ENCODE measurements at places on chromosomes 6 and 20. TPM values are rescaled to one million over a fixed set of nuclear protein-coding genes. Genes with fewer than 3 reads are reported as not detected.

TNFRSF21 gene
- total RNA-seq = 23.2 TPM

SEMG1 gene
- not detected for total RNA-seq

SIRT5 gene
- 14.3 TPM for total RNA-seq

COL19A1 gene
- total RNA-seq = not detected

ZSCAN9 gene
- total RNA-seq = 34.6 TPM

TSPO2 gene
- not detected for total RNA-seq

PRICKLE4 gene
- total RNA-seq = 1.1 TPM

SFTA2 gene
- total RNA-seq = not detected

GATA5 gene
- total RNA-seq = 0.12 TPM

TUBB2B gene
- total RNA-seq = 762 TPM

CDH4 gene
- total RNA-seq = 6.5 TPM

MTFR2 gene
- total RNA-seq = 6.2 TPM

ZBTB12 gene
- total RNA-seq = 25.6 TPM

PACSIN1 gene
- total RNA-seq = 0.41 TPM

DYNLT2 gene
- total RNA-seq = 4.7 TPM

FAM83D gene
- total RNA-seq = 76.7 TPM

C20orf204 gene
- 0.04 TPM for total RNA-seq

SLC22A1 gene
- total RNA-seq = 0.22 TPM

ZNF165 gene
- total RNA-seq = 1.9 TPM

BHLHE23 gene
- total RNA-seq = 0.22 TPM

TFAP2D gene
- total RNA-seq = not detected

SNRNP48 gene
- 54.1 TPM for total RNA-seq

EYS gene
- total RNA-seq = 0.03 TPM

FOXQ1 gene
- not detected for total RNA-seq

BPI gene
- total RNA-seq = not detected

BPIFB4 gene
- not detected for total RNA-seq

WFDC5 gene
- not detected for total RNA-seq

CRYBG1 gene
- 0.40 TPM for total RNA-seq

LAMP5 gene
- 3.2 TPM for total RNA-seq

NFS1 gene
- total RNA-seq = 21.7 TPM

PTP4A1 gene
- total RNA-seq = 31.3 TPM

RCAN2 gene
- 6.7 TPM for total RNA-seq

RUNX2 gene
- 0.09 TPM for total RNA-seq

YWHAB gene
- total RNA-seq = 99.4 TPM

SMLR1 gene
- total RNA-seq = not detected

TRIM31 gene
- total RNA-seq = not detected

NFKBIL1 gene
- 30.3 TPM for total RNA-seq

MYMX gene
- total RNA-seq = 0.54 TPM

IL17A gene
- total RNA-seq = not detected

THBS2 gene
- 0.13 TPM for total RNA-seq

B3GALT4 gene
- 1.1 TPM for total RNA-seq

ULBP2 gene
- total RNA-seq = not detected

SLC12A5 gene
- 0.77 TPM for total RNA-seq

PSORS1C2 gene
- total RNA-seq = not detected

MYH7B gene
- total RNA-seq = 0.03 TPM

PPP1R3G gene
- 0.36 TPM for total RNA-seq

FAM217A gene
- total RNA-seq = not detected

C6orf141 gene
- 97.2 TPM for total RNA-seq

METTL24 gene
- total RNA-seq = 4.5 TPM

HDGFL1 gene
- total RNA-seq = not detected

EYA2 gene
- 1.8 TPM for total RNA-seq

SMPDL3A gene
- 2.0 TPM for total RNA-seq

ADGRF1 gene
- total RNA-seq = not detected

RNF39 gene
- not detected for total RNA-seq

UBE2J1 gene
- total RNA-seq = 43.0 TPM

SNRPB gene
- total RNA-seq = 323 TPM

HRH3 gene
- 1.7 TPM for total RNA-seq

TCF19 gene
- 6.2 TPM for total RNA-seq

All from neural progenitor cell (in vitro differentiated cells).